ENCODE measurements at places on chromosomes 13 and 19.

DNA sequence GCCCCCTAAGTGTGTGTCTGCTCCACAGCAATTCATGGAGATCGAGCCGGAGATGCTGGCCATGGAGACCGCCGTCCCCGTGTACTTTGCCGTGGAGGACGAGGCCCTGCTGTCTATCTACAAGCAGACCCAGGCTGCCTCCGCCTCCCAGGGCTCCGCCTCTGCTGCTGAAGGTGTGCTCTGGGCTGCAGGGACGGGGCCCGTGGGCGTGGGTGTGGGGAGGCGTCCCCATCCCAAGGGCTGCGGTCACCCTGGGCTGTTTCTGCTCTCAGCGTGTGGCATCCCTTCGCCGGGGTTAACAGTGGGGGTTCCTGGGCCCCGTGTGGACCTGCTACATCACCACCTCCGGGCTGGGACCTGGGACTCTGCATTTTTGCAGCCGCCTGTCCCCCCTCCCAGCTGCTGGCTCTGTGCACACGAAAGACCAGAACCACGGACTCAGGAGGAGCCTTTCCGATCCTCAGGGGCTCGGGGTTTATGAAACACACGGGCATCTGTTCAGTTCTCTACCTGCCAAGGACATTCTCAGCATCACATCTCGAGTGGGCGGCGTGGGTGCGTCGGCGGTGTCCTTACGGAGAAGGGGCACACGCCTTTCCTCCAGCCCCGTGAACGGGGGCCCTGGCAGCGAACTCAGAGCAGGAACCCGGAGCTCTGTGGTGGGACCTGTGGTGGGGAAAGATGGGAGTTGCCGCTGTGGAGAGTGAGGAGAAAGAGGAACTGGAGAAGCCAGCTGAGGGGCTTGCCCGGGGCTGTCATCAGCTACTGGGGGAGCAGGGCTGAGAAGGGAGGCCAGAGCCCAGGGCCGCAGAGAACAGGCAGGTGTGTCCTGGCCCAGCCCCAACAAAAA is 7.8 kb downstream of the NCLN start:
- DNase-seq = no peak

- peak; percentile 13 for DNase-seq
Measured at GRCh38 chr13:30111810-30112209, 195.5 kb downstream of the KATNAL1 start.

DNA sequence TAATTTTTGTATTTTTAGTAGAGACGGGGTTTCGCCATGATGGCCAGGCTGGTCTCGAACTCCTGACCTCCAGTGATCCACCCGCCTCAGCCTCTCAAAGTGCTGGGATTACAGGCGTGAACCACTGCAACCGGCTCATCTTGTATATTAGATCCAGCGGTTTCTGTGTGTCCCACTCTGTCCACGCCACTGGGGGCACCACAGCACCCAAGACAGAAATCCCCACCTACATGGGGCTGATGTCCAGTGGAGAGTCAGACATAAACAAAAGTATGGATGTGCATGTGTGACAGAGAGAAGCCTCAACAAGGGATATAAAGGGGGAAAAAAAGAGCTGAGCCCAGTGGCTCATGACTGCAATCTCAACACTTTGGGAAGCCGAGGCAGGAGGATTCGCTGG is 65.8 kb upstream of the ADGRE5 start:
- no peak for DNase-seq

DNA sequence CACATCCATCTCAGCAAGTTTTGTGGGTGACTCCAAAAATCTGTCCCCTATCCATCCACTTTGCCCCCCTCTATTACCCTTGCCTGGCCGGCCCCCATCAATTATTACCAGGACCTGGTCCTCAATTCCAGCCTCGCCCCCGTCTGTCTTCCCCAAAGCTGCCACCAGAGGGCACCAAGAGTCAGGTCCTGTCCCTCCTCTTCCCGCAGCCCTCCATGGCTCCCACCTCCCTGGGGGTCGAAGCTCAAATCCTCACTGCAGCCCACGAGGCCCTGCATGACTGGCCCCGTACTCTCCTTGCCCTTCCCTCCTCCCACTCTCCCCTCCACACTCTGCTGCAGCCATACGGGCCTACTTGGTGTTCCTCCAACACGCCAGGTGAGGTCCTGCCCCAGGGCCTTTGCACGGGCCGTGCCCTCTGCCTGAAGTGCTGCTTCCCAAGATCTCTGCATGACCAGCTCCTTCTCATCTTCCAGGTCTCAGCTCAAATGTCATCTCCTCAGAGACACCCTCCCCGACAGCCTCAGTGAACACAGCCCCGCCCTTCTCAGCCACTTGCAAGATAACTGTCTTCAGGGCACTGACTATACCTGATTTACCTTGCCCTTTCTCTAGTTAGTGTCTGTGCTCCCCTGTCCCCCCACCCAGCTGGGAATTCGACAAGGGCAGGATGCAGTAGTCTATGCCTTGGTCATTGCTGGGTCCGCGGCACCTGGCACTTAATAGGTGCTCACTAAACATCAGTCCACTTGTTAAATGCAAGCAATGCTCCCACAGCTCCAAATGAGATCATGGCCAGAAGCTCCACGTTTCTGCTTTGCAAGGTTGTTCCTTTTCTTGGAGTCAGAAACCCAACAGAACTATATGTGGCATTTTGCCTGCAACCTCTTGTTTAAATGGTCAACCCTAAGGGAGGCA is 16.8 kb upstream of the SEMA6B start:
- DNase-seq = peak; percentile 70

- DNase-seq = no peak
Measured at GRCh38 chr19:19067276-19068072, 3.7 kb downstream of the SLC25A42 start.

DNA sequence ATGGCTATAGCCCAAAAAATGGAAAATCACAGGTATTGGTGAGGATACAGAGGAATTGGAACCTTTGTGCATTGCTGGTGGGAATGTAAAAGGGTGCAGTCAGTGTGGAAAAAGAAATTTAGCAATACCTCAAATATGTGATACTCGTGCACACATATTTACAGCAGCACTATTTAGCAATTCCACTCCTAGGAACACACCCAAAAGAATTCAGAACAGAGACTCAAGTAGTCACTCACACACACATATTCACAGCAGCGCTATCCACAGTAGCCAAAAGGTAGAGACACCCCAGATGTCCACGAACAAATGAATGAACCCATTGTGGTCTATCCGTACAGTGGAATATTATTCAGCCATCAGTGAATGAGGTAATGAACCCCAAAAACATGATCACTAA is 114.0 kb downstream of the COL4A2 start:
- peak; percentile 35 for DNase-seq

DNA sequence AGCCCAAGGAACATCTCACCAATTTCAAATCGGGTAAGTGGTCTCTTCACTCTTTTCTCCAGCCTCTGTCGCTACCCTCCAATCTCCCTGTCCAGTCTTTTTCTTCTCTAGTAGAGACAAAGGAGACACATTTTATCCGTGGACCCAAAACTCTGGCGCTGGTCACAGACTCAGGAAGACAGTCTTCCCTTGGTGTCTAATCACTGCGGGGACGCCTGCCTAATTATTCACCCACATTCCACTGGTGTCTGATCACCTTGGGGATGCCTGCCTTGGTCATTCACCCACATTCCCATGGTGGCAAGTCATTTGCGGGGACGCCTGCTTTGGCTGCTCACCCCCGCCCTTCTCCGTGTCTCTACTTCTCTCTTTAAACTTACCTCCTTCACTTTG is 13.8 kb upstream of the OR10H1 start:
- DNase-seq = no peak

GRCh38 chr19:3151563-3152418 is 16.0 kb downstream of the GNA15 start:
- no peak for DNase-seq

- no peak for DNase-seq
Measured at GRCh38 chr19:4742723-4743646, 19.3 kb upstream of the DPP9 start.

DNA sequence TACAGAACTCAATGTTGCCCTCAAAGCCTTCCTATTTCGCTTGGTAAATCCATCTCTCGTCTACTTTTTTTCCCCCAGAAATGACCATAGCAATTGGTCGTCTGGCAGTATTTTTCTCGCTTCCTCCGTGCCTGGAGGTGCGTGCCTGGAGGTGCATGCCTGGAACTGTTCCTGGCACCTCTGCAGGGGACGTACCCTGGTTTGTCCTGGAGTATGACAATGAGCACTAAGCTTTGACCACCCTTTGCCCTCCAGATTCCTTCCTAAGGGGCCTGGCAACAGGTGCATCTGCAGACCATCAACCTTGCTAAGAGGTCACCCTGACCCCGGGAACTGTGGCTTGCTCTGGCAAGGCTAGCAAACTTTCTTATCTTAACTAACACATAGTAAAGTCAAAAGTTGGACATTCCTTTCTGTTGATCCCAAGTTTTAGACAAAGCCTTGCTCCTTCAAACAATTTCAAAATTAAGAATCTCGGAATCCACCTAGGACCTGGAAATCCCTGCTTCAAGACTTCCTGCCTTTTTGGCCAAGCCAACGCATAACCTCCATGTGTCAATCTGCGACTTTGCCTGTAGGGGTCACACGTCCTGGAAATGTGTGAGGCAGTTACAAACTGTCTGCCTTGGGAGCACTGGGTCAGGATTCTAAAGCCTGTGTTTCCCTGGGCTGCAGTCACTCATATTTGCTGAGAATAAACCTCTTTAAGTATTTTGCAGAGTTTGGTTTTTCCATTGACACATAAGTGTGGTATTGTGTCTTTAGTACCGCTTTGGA is 28.8 kb upstream of the TUBGCP3 start:
- peak; percentile 40 for DNase-seq

GRCh38 chr13:28041031-28041461 is 52.6 kb upstream of the URAD start:
- DNase-seq = no peak

GRCh38 chr13:109162248-109163036 is 533.0 kb downstream of the MYO16 start:
- DNase-seq = no peak

DNA sequence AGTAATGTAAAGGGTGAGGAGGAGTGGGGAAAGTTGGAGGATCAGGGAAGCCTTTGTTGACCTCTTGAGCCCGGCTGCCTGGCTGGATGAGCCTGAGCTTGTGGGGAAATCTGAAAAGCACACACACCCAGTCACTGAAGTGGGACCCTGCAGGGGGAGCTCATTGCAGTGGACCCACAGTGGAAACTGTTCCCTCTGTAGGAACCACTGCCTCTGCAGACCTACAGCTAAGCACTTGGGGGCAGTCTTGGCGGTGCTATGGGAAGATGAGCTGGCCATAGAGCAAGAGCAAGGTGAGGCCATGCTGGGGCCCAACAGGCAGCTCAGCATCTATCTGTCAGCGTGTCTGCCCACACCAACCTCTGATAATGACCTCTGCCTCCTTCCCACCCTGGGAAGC is 294.8 kb downstream of the TSHZ3 start:
- DNase-seq = peak; percentile 77

- DNase-seq = no peak
Measured at GRCh38 chr19:31676271-31677004, 327.2 kb upstream of the TSHZ3 start.

- no peak for DNase-seq
Measured at GRCh38 chr13:40470660-40471059, 195.8 kb downstream of the FOXO1 start.

GRCh38 chr13:111399776-111400538 is 79.5 kb downstream of the TEX29 start:
- no peak for DNase-seq

DNA sequence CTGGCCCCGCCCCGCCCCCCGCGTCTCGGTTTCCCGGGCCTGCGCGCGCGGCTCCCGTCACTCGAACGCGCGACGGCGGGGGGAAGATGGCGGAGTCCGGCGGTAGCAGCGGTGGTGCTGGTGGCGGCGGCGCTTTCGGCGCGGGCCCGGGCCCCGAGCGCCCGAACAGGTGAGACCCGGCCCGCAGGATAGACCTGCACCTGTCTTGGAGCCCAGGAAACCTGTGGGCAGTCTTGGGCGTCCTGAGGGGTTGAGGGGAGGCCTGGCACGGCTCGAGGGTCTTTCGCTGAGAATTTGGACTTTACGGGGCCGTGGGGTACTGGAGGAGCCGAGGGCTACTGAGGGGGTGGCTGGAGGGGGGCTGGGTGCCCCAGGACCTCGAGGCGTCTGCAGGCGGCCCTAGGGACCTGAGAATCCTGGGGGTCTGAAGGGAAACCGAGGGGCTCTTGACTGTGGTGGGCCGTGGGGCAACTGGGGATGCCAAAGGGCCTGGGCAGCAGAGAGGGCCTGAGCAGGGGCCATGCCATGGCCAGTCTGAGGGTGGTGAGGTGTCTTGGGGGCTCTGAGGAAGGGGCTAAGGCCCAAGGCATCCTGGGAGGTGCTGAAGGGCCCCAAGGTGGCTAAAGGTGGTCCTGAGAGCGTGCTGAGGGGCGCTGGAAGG is at the start of gene KLHL26:
KLHL26 (plus strand) TSS at position 60 of the 661 bp plus-strand sequence; CDS start at position 87, 27 bp downstream.
- DNase-seq = no peak

DNA sequence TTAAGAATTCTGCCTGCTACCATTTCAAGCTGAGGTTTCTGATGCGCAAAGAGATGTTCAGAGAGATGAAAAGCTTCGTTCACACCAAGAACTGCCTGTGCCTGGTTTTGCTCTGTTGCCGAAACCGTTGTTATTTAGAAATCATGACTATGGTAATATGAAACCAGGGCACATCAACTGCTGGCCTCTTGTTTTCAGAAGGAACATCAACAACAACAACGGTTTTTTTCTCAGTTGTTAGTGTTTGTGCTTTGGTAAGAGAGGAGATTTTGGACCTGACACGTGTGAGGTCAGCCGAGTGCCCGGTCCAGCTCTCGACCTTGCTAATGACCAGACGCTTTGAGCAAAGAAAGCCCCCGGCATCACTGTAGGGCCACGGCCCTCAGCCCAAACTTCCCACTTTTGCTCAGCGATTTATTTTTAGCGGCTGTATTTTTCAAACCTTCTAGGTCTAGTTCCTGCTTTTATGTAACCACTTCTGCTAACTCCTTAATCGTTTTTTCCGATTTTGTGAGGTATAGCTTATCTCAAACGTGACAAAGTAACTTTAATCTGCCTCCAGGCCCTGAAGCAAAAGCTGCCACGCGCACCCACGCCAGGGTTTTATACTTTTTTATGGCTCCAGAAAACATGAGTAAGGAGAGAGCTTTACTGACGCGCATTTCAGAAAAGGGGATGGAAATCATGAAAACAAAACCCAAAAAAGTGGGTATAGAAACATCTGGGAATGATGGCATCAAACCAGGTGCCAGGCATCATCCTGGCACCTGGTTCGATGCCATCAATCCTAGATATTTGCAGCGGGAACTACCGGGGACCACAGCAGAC is 42.0 kb downstream of the KLF2 start:
- DNase-seq = no peak

- peak; percentile 10 for DNase-seq
Measured at GRCh38 chr19:55251341-55252081, 7.3 kb downstream of the PPP6R1 start.

DNA sequence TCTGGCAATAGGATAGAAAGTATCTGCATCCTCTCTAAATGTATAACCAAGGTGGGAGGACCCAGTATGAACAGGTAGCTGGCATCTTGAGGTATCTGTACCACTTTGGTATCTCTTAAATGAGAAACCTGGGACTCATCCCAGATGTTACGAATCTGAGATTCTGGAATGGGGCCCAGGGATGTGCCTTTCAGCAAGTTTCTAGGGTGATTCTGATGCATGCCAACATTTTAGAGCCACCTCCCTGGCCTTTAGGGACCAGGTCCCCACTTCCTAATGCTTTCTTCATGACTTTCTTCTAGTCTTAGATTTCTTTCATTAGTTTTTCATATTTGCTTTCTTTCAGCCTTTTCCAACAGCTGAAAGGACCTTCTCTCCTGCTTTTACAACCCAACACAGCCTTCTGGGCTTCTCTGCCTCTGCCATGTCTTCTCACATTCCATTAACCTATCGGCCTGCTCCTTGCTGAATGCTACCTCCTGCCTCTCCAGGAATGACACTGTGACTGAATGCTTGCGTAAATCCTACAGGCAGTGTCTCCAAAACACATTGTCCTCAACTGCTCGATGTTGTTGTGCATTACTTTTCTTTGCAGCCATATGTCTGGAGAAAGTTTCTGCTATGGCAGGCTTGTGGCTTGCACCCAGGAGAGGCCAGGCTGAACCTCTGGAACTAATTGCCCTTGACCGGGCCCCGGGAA is 284.0 kb downstream of the DNAJC15 start:
- no peak for DNase-seq
